ENCODE measurements at places on chromosomes 7 and 10.

- no peak for DNase-seq
Observed at GRCh38 chr7:107162475-107162874, 6.3 kb upstream of the HBP1 start.

DNA sequence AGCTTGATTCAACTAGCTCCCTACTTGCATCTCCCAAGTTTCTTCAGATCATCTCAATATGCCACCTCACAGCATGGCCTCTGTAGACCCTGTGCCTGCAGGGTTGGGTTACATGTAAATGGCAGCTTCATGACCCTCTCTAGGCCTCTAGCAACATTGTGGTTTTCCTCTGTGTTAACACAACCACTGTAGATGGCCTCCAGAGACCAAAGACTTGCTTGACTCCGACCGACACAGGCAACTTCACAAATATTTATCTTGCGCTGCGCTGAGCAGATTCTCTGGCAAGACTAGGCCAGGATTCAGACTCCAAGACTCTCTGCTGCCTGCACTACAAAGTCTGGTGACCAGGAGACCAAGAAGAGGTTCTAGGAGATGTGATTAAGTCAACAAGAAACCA, 75.9 kb downstream of the CNOT4 start:
- peak; percentile 49 for DNase-seq

DNA sequence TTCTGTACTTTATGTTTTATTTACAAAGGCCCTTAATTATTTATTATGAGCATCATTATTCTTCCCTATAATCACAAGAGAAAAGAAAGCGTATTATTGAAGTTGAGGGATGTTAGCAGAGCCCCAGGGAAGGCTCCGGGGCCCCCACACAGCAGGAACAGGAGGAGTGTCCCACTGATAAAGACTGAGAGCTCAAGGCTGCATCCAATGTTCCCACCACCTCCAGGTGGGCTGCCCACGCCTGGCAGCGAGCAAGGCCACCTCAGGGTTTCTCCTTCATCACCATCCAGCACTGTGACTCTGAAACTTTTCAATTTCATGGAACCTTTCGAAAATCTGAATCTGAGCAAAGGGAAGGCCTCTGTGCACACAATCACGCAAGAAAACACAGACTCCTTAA, 35.9 kb upstream of the WIPF3 start:
- no peak for DNase-seq

- no peak for DNase-seq
Observed at GRCh38 chr10:94274142-94274787, 88.5 kb downstream of the NOC3L start.

- DNase-seq: no peak
Observed at GRCh38 chr7:74134117-74134620, 40.0 kb upstream of the EIF4H start.

GRCh38 chr7:17680026-17680425, 260.3 kb downstream of the SNX13 start:
- peak; percentile 74 for DNase-seq

- no peak for DNase-seq
Observed at GRCh38 chr7:1812509-1813393, 142.7 kb downstream of the ELFN1 start.

DNA sequence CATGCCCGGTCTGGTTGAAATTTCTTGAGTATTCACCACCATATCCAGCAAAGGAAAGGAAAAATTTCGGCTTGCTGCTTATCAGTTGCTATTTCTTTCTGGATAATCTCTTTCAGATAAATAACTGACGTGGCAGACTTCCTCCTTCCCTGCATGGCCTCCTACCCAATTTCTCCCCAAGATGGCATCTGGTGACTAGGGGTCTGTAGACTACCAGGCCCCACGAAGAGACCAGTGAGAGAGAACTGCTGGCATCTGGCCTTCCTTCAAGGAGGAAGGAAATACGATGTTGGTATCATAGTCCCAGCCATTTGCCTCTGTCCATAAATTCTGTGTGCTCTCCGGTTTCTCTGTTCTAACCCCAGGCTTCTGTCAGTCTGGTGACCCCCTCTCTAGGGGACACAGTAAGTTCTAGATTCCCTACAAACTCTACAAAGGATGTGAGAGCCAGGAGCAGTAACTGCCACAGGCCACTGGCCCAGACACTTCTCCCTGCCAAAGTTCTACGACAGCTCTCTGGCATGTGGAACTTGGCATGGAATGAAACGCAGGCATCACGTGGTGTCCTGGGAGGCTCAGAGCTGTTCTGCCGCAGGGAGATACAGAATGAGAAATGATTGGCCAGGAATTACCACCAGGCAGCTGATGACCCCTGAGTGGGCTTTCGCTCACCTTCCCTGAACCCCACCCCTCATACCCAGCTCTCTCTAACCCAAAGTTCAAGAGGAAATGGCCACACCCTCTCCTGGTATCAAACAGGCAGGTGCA, 30.0 kb upstream of the MSRB2 start:
- peak; percentile 64 for DNase-seq

- DNase-seq: no peak
Observed at GRCh38 chr7:39987641-39988347, 37.7 kb downstream of the CDK13 start.

DNA sequence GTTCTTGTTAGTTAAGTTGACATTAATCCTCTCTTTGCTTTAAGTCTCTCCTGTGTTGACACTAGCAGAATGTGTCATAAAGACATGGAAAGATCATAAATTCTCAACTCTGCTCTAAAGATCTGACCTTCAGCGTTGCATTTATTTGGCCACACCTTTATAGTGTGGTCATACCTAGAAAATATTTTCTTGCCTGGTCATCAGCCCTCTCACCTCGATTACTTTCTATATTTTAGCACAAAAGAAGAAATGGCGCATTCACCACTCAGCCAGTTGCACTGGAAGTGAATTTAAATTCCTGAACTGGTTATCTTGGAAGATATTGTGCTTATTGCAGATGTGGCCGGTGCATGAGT, 96.7 kb upstream of the PDCD4 start:
- DNase-seq: no peak

DNA sequence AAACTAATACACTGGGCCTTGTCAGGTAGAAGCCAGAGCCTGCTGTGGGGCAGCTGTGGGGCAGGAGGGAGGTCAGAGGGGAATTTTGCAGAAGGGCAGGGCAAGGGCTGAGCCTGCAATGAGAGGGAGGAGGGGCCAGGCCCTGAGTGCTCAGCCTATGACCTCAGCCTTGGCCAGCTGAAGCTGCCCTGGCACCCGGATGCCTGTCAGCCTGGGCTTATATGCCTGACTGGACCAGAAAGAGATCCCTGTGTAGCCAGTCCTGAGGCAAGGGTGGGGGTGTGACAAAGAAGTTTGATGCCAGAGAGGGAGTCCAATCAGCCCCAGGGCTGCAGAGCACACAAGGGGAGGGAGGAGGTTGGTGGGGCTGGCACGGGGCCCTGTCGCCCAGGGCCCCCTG, 22.3 kb upstream of the PRRT4 start:
- DNase-seq: no peak

GRCh38 chr10:99232360-99232999, 3.2 kb downstream of the HPSE2 start:
- no peak for DNase-seq

DNA sequence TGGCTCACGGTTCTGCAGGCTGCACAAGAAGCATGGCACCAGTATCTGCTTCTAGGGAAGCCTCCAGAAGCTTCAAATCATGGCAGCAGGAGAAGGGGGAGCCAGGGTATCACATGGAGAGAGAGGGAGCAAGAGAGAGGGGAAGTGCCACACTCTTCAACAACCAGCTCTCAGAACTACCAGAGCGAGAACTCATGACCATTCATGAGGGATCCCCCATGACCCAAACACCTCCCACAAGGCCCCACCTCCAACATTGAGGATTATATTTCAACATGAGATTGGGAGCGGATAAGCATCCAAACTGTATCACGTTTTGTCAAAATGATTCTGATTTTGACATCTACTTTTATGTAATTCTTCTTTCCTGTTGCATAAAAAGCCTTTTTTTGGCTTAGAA, 38.5 kb downstream of the CREM start:
- DNase-seq: no peak

- no peak for DNase-seq
Observed at GRCh38 chr10:35351021-35351420, 14.7 kb downstream of the CCNY start.

- DNase-seq: peak; percentile 28
Observed at GRCh38 chr7:74027683-74028320, at the start of gene ELN. Gene ELN, plus strand, starts transcription at chr7:74028173. Its CDS starts 15 bp downstream, at chr7:74028188.

DNA sequence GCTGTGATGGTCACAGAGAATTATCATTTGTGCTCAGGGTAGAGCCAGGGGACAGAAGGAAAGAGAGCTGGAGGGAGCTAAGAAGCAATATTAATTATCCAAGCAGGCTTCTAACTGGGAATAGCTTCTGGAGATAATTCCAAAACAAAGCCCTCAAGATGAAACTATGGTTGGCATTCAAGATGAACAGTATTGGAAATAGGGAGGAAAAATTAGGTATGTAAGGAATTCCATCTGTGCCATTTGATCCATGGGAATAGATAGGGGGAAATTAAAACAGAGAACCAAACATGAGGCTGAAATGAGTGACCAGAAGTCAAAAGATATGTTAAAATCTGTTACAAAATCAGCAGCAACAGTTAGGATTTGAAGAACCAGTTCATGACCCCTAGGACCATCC, 75.3 kb downstream of the NDUFB2 start:
- DNase-seq: no peak

- no peak for DNase-seq
Observed at GRCh38 chr7:82722946-82723345, 279.4 kb upstream of the CACNA2D1 start.

DNA sequence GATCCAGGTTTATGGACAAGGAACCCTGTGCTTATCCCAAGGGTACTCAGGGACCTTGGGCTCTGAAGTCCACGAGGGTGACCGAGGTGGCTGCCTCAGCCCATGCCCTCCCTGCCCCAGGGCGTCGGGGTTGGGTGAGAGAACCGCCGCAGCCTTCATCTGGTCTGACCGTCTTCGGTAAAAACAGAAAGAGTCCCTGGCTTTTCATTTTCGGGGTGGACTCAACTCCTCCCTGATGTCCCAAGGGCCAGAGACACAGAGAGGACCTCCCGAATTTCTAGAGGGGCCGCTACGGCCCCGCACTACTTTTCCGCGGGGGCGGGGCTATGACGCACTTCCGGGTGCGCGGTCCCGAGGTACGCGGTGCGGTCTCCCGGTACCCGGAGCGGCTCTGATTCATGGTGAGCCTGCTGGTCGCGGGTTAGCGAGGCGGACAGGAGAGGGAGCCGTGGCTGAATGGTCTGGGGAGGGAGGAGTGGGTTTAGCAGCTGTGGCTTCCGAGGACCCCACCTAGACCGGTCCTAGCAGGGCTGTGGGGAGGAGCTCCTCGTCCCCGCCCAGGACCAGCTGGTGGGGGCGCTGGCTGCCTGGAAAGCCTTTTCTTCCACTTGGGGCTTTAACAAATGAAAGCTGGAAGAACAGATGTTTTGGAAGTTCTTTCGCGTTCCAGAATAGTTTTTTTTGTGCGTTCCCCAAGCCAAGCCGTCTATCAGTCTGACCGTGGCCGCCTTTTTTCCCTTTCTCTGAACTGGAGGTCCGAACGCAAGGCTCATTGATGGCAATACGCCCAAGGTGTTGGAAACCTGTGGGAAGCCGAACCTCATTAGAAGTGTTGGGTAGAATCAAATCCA, at the start of gene ZSCAN21:
Gene ZSCAN21 (plus strand): TSS at position 334 of the 851 bp plus-strand sequence. CDS start 7,233 bp downstream, outside the sequence.
- DNase-seq: peak; percentile 78

DNA sequence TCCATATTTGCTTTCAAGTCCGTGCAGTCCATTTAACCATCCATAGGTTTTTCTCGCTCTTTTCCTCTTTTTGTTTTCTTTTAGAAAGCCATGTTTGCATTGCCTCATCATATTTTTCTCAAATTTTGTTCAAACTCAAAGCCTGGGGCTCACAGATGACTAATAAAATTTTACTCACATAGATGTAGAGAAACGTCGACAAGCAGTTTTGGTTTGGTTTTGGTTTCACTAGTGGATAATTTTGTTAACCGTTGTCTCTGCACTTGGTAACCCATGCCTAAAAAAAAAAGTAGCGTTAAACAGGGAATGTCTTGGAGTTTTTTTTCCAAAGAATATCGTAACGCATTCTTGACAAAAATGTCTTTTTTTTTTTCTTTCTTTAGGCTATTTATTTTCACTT, 344.2 kb upstream of the GALNT17 start:
- DNase-seq: no peak

- peak; percentile 5 for DNase-seq
Observed at GRCh38 chr7:83306502-83306901, 143.8 kb upstream of the PCLO start.

- no peak for DNase-seq
Observed at GRCh38 chr10:71660313-71660712, 59.3 kb downstream of the C10orf105 start.

- DNase-seq: no peak
Observed at GRCh38 chr7:33193308-33193864, 64.0 kb downstream of the BBS9 start.
